Activated gamma-delta T cell (primary cell): ENCODE measurements at places on chromosomes 3 and 15.

DNA sequence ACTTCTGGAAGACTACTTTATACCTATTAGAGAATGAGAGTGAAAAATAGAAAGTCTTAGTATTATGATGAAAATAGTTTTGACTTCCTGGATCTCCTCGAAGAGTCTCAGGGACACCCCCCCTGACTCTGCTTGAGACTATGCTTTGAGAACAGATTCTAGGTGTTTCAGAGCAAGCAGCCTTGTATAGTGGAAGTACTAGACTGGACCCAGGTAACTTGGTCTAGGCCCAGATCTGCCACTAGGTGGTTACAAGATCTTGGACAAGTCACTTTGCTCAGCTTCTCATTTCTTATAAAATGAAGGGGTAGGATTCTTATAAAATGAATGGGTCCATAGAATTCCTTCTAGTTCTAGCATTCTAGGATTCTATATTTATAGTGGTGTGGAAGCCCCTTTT is 9.1 kb downstream of the ABHD5 start:
- DNase-seq = no peak

- DNase-seq = no peak
Observed at GRCh38 chr3:17129556-17129955, 244.8 kb downstream of the PLCL2 start.

DNA sequence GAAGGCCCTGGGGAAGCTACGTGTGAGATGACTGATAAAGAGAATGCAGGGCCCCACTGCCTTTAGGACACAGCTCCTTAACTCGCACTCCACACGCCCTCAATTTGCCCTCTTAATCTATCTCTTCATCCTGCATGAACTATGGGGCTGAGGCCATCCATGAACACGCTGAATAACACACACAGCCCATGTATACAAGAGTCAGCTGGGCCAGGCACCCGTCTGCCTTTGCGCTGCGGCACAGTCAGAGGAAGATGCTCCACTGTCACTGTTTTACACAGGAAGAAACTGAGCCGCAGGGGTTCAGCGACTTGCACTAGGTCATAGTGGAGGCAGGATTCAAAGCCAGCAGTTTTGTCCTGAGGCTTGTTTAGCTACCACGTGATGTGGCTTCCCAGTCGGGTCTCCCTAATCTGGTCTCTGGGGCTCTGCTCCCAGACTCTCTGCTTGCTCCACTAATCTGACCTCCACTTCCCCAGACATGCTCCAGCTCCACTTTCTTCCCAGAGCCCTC is 43.9 kb downstream of the TLE3 start:
- no peak for DNase-seq

DNA sequence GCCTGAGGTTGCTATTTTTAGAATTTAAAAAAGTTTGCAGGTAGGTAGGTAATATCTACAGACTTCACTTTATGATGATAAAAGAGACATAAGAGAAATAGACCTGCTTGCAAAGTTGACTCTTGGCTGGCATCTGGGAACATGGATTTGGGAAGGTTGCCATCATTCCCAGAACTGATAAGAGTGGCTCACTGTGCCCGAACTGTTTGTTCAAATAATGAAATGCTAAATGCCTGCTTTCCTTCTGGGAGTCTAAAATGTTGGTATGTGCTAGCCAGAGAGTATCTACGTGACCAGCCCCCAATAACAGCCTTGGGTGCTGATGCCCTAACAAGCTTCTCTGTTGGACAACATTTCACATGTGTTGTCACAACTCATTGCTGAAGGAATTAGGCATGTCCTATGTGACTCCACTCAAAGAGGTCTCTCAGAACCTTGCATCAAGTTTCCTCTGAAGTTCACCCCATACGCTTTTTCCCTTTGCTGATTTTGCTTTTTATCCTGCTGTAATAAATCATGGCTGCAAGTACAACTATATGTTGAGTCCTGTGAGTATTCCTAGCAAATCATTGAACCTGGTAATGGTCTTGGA is 95.5 kb downstream of the FHIT start:
- no peak for DNase-seq

DNA sequence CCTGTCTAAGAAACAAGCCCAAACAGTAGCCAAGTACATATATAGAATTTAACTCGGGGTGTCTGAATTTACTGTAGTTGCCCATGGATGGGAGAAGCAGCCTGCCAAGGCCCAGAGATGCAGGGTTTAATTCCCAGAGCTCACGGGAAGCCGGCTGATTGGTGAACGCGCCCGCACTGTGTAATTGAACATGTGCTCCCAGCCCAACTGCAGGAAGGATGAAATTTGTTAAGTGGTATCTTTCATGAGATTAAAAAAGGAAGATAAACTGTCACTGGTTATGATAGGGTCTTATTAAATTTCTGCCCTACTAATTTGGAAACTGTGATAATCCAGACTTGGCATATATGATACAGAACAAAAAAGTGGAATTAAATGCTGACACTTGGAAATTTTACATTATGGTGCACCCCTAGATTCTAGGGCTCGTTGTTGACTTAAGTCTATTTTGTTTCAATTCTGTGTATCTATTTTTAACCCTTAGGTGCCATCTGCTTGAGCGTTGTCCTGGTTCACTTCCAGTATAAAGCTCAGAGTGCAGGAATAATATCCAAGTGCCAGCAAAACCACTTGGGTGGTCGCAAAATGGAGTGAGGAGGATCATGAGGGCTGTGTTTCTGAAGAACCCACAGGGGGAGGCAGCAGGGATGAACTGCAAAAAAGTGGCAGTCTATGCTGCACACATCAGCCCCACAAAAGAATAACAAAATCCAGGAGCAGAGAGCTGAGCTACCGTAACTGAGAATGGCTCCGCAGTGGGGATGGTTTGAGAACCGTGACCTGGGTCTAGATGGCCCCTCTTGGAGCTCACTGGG is 13.8 kb upstream of the TMC3 start:
- DNase-seq = no peak

- no peak for DNase-seq
Observed at GRCh38 chr15:88627463-88627862, 6.3 kb downstream of the AEN start.

- DNase-seq = no peak
Observed at GRCh38 chr3:72533591-72534473, 314.4 kb downstream of the SHQ1 start.

GRCh38 chr15:40660686-40661085 is 34.3 kb upstream of the RAD51 start:
- DNase-seq = no peak

DNA sequence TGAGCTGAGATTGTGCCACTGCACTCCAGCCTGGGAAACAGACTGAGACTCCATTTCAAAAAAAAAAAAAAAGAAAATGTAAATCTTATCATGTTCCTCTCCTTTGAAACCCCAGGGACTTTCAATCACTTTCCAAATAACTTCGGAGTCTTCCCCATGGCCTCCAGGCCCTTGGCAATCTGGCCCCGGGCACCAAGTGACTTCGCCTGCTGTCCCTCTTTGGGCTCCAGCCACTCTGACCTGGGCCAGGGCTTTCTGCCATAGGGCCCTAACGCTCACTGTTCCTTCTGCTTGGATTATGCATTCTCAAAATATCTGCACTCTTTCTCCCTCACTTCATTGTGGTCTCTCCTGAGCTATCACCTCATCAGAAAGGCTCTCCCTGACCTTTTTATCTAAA is 260.9 kb downstream of the KLF13 start:
- no peak for DNase-seq

- no peak for DNase-seq
Observed at GRCh38 chr3:42216302-42216701, 49.7 kb downstream of the CCK start.

GRCh38 chr3:162285259-162285658 is 788.7 kb downstream of the OTOL1 start:
- no peak for DNase-seq

- DNase-seq = no peak
Observed at GRCh38 chr3:107767897-107768605, 245.3 kb downstream of the BBX start.

GRCh38 chr15:35014241-35014640 is 26.2 kb upstream of the ZNF770 start:
- DNase-seq = no peak

GRCh38 chr3:84959470-84960271 is 882 bp downstream of the CADM2 start:
- DNase-seq = no peak
